ENCODE measurements at places on chromosomes 2 and 18. TPM values are rescaled to one million over a fixed set of nuclear protein-coding genes. Genes with fewer than 3 reads are reported as not detected.
A peak's percentile ranks its signal among the peaks of the same experiment; 100 is the strongest.

DNA sequence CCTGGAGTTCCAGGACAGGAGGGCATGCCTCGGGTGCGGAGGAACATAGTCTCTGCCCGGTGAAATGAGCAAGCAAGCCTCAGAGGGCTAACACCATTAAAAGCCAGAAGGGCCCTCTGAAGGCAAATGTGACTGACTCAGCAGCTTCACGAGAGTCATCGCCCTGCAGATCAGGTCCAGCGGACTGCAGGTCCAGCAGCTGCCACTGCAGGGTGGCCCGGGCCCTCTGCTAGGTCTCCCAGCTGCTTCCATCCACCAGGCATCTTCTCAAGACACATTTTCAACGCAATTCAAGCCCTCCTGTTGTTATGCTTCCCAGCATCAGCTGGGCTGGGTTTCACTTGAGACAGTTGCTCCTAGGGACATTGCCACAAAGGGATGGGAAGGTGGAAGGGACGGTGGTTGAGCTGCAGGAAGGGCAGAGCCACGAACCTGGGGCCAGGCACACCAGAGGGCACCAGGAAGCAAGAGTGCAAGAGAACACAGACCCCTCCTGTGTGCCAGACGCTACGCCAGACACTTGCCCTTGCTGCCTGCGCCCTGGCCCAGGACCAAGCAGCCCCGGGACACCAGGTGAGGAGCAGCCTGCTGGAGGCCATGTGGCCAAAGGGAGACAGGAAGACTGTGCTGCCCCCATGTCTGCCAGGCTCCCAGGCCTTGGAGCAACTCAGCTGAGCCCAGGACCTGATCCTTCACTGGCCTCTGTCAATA is 173.0 kb downstream of the HDAC4 start:
- H3K27me3 ChIP-seq = no peaks in the 10 kb centered on the region
- no peak for DNase-seq
- no peak overlapping the region for H3K4me3 ChIP-seq
- peaks cover 20% of the 10 kb centered on the region for H3K4me1 ChIP-seq
- H3K36me3 ChIP-seq = no peaks in the 10 kb centered on the region
- H3K27ac ChIP-seq = no peak overlapping the region

The MC2R gene
- not detected for total RNA-seq

The RNF138 gene
- total RNA-seq = 33.6 TPM

DNA sequence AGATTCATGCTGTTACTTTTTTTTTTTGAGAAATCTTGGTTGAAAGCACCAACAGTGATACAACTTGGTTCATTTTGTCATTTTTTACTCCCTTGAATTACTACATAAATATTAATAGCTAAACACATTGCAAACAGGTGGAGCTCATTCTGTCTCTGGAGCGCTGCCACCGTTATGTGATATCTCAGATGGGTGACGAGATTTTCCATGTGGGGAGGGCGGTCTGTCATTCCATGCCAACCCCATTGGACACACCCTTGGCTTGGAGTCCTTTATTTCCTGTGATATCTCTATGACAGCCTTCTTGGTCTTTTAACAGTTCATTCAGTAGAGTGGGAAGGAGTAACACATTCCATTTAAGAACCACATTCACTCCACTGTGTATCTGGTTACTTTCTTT is 794.8 kb downstream of the SATB2 start:
- no peak overlapping the region for H3K4me3 ChIP-seq
- H3K4me1 ChIP-seq = no peaks in the 10 kb centered on the region
- no peak for DNase-seq

The ITGA4 gene
- not detected for total RNA-seq

DNA sequence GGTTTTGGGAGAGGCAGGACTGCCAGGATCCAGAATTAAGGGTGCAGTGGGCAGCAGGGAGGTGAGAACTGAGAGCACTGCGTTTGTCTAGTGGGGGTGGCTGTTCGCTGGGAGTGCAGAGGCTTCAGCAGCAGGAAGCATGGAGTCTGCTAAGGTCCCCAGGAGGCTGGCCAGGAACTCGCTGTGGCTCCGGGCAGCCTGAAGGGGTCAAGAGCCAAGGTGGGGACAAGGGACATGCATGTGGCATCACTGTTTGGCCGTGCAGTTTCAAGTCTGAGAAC is 43.2 kb upstream of the SEMA4C start:
- no peak overlapping the region for H3K27ac ChIP-seq
- no peaks in the 10 kb centered on the region for H3K36me3 ChIP-seq
- H3K4me3 ChIP-seq = no peak overlapping the region
- peaks cover 76% of the 10 kb centered on the region for H3K27me3 ChIP-seq
- no peak for DNase-seq
- H3K4me1 ChIP-seq = peaks cover 23% of the 10 kb centered on the region

DNA sequence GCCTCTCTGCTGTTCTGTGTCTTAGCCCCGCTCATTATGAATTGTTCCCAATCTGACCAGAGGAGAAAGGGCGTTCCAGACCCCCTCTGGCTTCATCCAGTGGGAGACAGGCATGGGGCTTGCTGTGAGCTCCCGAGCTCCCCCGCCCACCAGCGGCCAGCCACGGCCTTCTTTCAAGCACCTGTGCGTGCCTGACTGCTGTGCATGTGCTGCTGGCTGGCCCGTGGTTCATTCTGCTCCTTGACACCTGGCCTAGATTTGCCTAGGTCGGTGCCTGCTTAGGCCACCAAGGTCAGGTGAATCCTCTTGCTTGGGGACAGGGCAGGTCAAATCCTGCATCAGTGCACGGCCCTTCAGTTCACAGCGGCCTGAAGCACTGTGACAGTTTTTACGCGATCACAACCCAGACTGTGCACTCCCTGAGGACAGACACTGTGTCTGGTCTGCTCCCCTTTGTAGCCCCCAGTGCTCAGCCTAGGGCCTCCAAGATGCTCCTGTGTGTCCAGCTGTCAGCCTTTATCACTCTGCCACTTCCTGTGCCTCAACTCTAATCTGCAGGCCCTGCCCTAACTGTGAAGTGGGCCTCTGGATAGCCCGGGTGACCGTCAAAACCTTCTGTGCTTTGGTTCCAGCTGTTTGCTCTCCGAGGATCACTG is 3.6 kb upstream of the LPIN1 start:
- H3K36me3 ChIP-seq = no peaks in the 10 kb centered on the region
- no peak for DNase-seq
- peaks cover 70% of the 10 kb centered on the region for H3K4me1 ChIP-seq
- no peak overlapping the region for H3K27ac ChIP-seq
- peak overlapping the region; percentile 71 for H3K4me3 ChIP-seq
- no peaks in the 10 kb centered on the region for H3K27me3 ChIP-seq

The MBP gene
- total RNA-seq = 5.0 TPM

DNA sequence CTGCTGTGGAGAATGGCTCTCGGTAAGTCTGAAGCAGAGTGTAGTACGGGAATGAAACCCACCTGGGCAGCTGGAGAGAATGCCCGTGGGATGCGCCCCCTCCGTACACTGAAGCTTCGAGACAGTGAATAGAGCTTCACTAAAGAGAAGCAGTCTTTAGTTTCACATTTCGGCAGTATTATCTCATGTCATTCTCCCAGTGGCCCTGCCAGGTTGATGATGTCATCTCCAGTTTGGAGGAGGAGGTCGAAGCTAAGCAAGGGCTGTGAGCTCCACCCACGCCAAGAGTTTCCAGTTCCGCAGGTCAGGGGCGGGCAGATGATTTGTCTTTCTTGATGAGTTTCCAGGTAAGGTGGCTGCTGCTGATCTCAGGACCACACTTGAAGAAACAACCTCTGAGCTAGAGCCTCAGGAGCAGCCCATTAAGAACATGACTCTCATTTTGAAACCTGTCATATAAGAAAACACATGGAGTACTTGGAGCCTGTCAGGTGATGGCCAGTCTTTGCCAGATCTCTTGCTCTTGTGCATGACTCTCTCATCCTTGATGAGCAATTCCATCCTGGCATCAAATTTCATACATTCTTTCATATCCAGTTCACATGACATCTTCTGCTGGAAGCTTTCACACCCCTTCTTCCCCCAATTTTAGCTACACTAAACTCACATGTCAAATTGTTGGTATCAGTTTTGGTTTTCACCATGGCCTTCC is 475.0 kb downstream of the RNF144A start:
- no peaks in the 10 kb centered on the region for H3K36me3 ChIP-seq
- no peak for DNase-seq
- no peaks in the 10 kb centered on the region for H3K27me3 ChIP-seq
- H3K27ac ChIP-seq = no peak overlapping the region
- H3K4me3 ChIP-seq = no peak overlapping the region

The SPHKAP gene
- not detected for total RNA-seq

GRCh38 chr2:27138111-27138510 is 1.1 kb downstream of the PRR30 start:
- peaks cover 33% of the 10 kb centered on the region for H3K4me1 ChIP-seq
- no peaks in the 10 kb centered on the region for H3K36me3 ChIP-seq
- peaks cover 6% of the 10 kb centered on the region for H3K27me3 ChIP-seq
- no peak for DNase-seq

DNA sequence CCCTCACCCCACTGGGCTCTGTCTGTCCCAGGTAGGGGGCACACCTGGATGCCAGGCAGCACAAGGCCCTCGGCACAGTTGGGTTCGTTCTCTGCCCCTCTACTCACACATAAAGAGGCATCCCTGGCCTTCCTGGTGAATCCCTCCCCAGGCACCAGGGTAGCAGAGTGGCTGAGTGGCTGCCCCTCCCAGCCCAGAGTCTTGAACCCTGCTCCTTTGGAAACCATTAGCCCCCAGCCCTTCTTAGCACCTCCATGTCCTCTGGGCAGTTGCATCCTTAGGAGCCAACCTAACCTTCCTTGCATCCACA is 2.0 kb downstream of the GPC1 start:
- H3K4me3 ChIP-seq = no peak overlapping the region
- H3K4me1 ChIP-seq = peaks cover 10% of the 10 kb centered on the region

GRCh38 chr2:71661782-71662181 is 208.4 kb downstream of the DYSF start:
- H3K36me3 ChIP-seq = no peaks in the 10 kb centered on the region
- H3K27me3 ChIP-seq = no peaks in the 10 kb centered on the region
- no peak overlapping the region for H3K27ac ChIP-seq

GRCh38 chr18:37661478-37661877 is 95.9 kb upstream of the CELF4 start:
- H3K36me3 ChIP-seq = no peaks in the 10 kb centered on the region
- H3K4me1 ChIP-seq = no peaks in the 10 kb centered on the region
- no peaks in the 10 kb centered on the region for H3K27me3 ChIP-seq
- H3K27ac ChIP-seq = no peak overlapping the region

GRCh38 chr2:107931412-107931811 is 54.9 kb upstream of the SLC5A7 start:
- H3K4me1 ChIP-seq = no peaks in the 10 kb centered on the region
- no peaks in the 10 kb centered on the region for H3K36me3 ChIP-seq
- DNase-seq = no peak
- H3K27ac ChIP-seq = no peak overlapping the region

The FABP1 gene
- total RNA-seq = 930 TPM

GRCh38 chr2:151191001-151191400 is 70.7 kb downstream of the RBM43 start:
- H3K27ac ChIP-seq = no peak overlapping the region
- H3K4me1 ChIP-seq = no peaks in the 10 kb centered on the region
- H3K36me3 ChIP-seq = no peaks in the 10 kb centered on the region
- H3K4me3 ChIP-seq = no peak overlapping the region
- H3K27me3 ChIP-seq = no peaks in the 10 kb centered on the region
- no peak for DNase-seq

GRCh38 chr2:69603146-69603743 is 40.3 kb downstream of the AAK1 start:
- no peaks in the 10 kb centered on the region for H3K36me3 ChIP-seq
- no peak for DNase-seq
- H3K4me1 ChIP-seq = peaks cover 14% of the 10 kb centered on the region
- H3K27ac ChIP-seq = no peak overlapping the region
- no peak overlapping the region for H3K4me3 ChIP-seq

- no peaks in the 10 kb centered on the region for H3K36me3 ChIP-seq
- H3K4me1 ChIP-seq = no peaks in the 10 kb centered on the region
- H3K27ac ChIP-seq = no peak overlapping the region
- DNase-seq = no peak
- no peaks in the 10 kb centered on the region for H3K27me3 ChIP-seq
Observed at GRCh38 chr2:48075631-48076030, 169.3 kb upstream of the FBXO11 start.

DNA sequence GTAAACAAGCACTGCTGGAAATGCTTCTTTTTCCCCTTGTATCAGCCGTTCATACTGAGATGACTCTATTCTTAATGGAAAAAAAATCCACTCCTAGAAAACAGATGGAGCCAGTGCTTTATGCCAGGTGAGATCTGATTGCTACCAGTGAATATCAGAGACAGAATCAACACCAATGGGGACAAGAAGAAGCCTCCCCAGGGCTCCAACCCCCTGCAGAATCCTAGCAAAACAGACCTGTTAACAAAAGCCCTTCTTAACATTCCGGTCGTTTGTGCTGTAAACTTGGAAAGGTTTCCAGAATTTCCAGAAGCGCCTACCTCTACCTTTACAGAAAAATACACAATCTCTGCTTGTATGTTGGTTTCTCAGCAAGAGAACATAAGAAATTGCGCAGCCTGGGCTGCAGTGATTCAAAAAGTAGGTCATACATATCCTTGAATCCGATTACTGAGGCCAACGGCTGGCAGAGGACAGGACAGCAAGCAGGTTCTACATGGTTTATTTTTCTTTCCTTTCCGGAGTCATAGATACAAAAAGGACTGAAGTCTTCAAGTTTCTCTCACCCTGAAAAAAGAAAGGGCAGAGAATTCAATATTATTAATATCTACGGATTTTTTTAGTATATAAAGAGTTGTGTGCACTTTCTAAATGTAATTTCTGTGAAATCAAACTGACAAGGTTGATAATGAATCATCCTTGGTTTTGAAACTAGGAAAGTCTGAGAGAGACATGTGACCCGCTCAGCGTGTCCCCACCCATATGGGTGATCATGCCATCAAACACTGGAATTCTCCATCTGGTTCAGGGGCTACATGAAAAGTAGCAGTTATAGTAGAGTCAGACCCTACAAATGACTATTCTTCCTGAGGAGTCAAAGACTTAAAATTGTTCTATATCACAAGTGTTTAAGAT is 266.7 kb upstream of the MGAT5 start:
- H3K4me1 ChIP-seq = no peaks in the 10 kb centered on the region
- no peak overlapping the region for H3K27ac ChIP-seq
- no peak overlapping the region for H3K4me3 ChIP-seq
- H3K27me3 ChIP-seq = peaks cover 2% of the 10 kb centered on the region
- DNase-seq = no peak
- H3K36me3 ChIP-seq = no peaks in the 10 kb centered on the region

GRCh38 chr2:96509114-96509846 is 4.1 kb upstream of the NEURL3 start:
- H3K4me3 ChIP-seq = no peak overlapping the region
- H3K27ac ChIP-seq = no peak overlapping the region
- peak; percentile 78 for DNase-seq

- no peak for DNase-seq
- H3K4me3 ChIP-seq = no peak overlapping the region
- no peak overlapping the region for H3K27ac ChIP-seq
- no peaks in the 10 kb centered on the region for H3K36me3 ChIP-seq
Observed at GRCh38 chr18:48365965-48366364, 43.2 kb downstream of the ZBTB7C start.

The MTCL1 gene
- total RNA-seq = 3.1 TPM

All from HepG2 (cell line).